ENCODE measurements at places on chromosomes 12 and 14. TPM values are rescaled to one million over a fixed set of nuclear protein-coding genes. Genes with fewer than 3 reads are reported as not detected.

- DNase-seq: no peak
Observed at GRCh38 chr14:30972882-30973582, 52.4 kb upstream of the AP4S1 start.

GRCh38 chr14:89537911-89538310, 120.9 kb upstream of the FOXN3 start:
- no peak for DNase-seq

- DNase-seq: no peak
Observed at GRCh38 chr12:122545855-122546254, 18.8 kb downstream of the KNTC1 start.

- no peak for DNase-seq
Observed at GRCh38 chr14:70078329-70078728, 110.4 kb downstream of the SLC8A3 start.

DNA sequence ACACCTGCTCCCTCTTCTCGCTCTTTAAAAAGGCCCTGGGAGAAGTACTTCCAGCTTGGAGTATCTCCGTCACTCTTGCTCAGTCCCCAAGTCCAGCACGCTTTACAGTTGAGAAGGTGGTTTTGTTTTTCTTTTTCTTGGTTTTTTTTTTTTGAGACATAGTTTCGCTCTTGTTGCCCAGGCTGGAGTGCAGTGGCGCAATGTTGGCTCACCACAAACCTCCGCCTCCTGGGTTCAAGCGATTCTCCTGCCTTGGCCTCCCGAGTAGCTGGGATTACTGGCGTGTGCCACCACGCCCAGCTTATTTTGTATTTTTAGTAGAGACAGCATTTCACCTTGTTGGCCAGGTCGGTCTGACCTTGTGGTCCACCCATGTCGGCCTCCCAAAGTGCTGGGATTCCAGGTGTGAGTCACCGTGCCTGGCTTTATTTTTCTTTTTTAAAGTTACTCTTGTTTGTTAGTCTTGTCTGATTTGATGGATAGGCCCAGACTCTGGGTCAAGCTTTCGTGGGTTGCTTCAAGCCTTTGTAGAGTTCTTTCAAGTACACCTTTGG, 1.9 kb downstream of the TDRD9 start:
- no peak for DNase-seq

DNA sequence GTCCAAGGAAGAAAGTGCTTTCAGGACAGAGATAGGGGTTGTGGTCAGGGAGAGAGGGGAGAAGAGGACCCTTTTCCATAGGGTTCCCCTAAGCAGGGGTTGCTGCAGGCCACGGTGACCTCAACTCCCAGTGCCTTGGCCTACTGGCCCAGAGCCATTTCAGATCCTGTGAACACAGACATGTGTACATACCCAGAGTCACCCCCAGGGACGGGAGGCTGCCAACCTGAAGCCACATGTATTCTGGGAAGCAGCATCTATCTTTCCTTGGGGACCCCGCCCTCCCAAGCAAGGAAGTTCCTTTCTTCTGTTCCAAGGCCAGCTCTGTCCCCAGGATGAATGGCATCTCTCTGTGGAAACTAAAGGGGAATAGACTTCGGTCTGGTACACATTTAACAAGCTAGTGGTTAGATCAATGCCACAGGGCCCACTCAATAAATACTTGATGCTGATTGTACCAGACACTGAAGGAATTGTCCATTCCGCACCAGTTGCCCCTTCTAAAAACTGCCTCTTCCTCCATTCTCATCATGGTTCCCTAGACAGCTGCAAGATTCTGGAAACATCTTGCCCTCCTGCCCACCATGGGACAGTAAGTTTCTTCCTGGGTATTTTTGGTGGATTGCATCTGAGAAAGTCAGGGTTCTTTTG, 25.2 kb upstream of the DGLUCY start:
- no peak for DNase-seq

- no peak for DNase-seq
Observed at GRCh38 chr12:123046431-123046830, 66.0 kb downstream of the ARL6IP4 start.

GRCh38 chr12:81450920-81451739, 308.0 kb downstream of the PPFIA2 start:
- DNase-seq: no peak

- DNase-seq: no peak
Observed at GRCh38 chr12:124639122-124639806, 71.9 kb upstream of the NCOR2 start.

DNA sequence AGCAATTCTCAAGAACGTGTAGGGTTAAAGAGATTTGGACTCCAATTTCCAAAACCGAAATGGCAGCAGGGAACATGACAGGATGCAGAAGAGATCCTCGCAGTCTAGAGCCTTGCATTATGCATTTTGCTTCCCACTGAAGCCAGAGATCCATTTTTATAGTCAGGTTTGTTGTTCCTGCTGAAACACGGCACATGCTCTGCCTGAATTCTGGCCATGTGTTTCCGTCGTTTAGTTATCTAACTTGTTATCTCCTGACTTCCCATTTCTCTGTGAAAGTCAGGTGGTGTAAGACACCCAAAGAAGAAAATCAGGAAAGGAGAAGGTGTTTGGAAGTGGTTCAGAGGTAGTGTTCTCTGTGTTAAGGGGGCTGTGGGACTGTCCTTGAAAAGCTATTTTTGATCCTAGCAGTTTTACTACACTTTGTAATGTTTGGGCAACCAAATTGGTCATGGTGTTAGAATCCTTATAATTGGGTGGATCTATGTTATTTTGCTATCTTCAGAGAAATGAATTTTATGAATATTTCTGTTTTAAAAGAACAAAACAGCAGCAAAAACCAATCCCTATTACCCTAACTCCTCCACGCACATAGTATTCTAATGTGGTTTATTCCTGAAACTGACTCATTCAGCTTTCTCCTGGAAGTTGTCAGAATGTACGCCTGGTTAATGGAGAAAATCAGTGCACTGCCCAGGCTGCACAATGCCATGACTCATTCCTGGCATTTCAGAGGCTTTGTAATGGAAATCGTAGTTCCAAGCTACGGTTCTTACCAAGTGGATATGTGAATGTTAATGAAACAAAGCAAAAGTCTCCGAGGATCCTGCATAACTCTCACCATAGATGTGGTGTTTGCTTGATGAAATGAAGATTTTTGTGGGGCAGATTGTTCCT, 110.1 kb downstream of the SAMD4A start:
- no peak for DNase-seq

DNA sequence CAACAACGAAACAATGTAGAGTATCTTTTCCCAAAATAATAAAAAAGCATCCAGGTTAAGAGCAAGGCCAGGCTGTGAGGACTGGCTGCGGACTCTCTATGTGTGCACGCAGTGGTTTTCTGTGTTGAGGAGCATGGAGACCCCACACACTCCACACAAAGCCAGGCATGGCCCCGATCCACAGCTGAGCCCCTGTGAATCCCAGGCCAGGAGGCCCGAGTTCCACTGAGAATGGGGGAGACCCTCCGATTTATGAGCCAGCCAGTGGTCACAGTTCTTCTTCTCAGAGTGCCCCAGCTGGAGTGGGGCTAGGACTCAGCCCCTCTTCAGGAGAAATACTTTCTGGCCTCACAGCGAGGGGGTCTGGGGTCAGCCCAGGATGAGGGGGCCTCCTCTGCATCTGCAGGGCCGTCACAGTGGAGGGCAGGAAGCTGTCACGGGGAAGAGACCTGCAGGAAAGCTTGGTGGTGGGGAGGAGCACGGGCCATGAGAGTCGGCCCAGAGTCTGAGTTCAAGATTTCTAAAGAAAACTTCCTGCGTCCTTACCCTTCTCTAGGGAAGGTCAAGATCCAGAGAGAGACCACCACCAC, 20.1 kb downstream of the NCKAP5L start:
- no peak for DNase-seq

DNA sequence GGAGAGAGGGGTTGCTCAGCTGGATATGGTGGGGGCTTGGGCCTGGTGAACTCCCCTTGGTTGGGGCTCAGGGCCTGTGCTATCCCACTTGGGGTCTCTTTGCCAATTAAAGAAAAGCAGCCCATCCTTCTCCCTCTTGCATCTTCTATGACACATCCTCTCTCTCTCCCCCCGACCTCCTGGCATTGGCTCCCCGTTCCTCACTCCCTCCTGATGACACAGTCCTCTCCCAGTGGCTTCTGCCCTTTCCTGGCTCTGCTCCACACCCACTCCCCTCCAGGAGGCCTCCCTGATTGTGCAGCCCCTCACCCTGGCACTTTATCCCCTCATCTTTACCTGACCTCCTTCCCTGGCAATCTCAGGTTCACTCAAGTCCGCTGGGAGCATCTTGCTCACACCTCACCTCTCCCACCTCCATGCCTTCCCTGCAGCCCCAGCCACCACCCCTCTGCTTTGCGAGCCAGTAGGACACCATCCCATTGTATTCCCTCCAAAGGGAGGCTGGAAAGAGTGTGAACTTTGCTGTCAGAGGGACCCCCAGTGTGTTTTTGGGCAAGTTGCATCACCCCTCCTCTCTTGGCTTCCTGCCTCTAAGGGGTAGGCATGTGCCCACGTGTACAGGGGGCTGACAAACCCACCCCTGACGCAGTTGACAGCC, 10.7 kb downstream of the KRT80 start:
- no peak for DNase-seq

Gene ADSS1
- total RNA-seq: 3.0 TPM

Gene SLC6A15
- total RNA-seq: not detected

Gene NTN4
- not detected for total RNA-seq

Gene TUBA1B
- total RNA-seq: 2,169 TPM

Measured in activated CD8-positive, alpha-beta T cell treated with anti-CD3 and anti-CD28 coated beads for 36 hours (primary cell).